ENCODE measurements at places on chromosomes 3 and 15.
A peak's percentile ranks its signal among the peaks of the same experiment; 100 is the strongest.

DNA sequence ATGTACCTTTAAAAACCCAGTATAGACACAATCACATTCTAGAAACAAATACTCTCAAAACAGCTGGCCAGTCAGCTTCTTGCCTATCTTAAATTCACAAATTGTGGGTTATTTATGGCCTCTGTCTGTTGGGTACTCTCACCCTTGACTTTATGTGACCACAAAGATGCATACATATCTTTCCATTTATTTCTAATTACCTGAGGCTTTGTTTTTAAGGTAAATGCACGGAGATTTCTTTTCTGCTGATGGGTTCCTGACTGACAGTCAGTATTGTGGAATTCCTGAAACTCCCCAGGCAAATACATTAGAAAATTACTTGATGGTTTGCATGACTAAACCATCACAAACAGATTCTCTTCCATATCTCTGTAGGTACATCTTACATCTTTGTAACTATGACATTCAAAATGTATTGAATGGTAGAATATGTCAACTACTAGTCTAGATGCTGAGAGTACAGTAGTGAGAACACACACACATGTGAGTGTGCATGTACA lies 107.7 kb downstream of the EDEM1 start:
- DNase-seq, result no peak

- peak; percentile 39 for DNase-seq
These were observed 455.3 kb upstream of the NR2F2 start for GRCh38 chr15:95875121-95875643.

DNA sequence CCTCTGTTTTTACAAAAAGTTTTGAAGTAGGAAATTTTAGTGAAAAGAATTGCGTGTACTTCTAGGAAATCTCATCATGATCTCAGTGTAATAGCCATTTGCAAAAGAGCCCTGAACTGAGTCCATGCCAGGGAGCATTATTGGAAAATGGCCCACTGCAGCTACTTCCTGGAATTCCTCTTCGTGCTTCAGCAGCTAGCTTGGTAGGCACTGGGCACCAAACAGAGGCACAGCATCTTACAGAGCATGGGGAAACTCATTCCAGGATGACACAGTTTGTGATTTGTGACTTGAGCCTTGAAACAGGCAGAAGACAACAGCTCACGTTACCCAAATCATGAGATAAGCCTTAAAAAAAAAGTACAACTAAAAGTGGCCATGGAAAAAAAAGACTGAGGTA lies 179.1 kb downstream of the WDR72 start:
- DNase-seq, result no peak

DNA sequence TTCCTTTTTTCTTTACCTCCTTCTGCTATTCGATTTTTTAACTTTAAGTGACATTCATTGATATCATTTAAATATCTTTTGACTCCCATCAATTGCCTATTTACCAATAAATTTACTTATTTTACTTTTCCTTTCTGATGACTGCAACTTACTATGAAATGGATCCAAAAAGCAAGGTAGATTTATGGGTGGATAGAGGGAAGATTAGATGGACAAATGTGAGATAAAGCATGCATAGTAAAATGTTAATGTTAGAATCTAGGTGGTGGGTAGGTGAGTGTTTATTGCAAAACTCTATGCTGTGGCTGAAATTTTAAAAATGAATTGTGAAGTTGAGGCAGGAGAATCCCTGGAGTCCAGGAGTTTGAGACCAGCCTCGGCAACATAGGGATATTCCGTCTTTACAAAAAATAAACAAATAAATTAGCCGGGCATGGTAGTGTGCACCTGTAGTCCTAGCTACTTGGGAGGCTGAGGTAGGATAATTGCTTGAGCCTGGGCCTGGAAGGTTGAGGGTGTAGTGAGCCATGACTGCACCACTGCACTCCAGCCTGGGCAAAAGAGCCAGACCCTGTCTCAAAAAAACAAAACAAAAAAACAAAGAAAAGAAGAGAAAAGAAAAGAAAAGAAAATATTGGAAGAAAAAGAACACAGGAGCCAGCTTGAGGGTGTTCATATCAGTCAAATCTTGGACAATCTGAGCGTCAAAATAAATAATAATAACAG lies 6.1 kb upstream of the PDCD6IP start:
- no peak for DNase-seq

DNA sequence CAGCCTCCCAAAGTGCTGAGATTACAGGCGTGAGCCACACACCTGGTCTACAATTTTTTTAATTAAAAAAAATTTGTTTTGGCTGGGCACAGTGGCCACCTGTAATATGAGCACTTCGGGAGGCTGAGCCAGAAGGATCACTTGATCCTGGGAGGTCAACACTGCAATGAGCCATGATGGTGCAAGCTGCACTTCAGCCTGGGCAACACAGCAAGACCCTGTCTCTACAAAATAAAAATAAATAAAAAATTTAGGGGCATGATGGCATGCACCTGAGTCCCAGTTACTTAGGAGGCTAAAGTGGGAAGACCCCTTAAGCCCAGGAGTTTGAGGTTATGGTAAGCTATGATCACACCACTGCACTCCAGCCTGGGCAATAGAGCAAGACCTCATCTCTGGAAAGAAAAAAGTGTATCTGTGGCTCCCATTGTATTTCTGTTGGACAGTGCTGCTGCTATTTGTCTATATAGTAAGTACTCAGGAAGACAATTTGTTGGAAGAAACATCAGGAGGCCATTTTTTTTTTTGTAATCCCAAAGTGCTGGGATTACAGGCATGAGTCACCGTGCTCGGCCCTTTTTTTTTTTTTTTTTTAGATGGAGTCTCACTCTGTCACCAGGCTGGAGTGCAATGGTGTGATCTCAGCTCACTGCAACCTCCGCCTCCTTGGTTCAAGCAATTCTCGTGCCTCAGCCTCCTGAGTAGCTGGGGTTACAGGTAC lies 27.5 kb upstream of the SH3BP5 start:
- no peak for DNase-seq

GRCh38 chr3:9534429-9534828 lies 19.2 kb downstream of the LHFPL4 start:
- DNase-seq, result no peak

DNA sequence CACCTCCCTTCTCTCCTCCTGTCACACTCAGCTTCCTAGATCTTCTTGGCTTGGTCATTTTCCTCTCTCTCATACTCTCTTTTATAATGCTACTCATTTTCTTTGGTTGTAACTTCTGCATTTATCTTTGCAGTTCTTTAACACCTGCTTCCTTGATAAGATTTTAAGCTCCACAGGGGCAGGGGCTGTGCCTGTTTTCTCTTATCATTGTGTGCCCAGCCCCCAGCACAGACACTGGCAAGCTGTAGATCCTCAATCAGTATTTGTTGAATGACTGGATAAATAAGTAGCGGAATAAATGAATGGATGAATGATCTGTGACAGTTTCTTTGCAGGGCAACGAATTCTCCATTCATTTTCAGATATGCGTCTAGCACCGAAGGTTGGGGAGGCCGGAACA lies 64.3 kb upstream of the MEX3B start:
- no peak for DNase-seq

GRCh38 chr15:64942356-64942755 lies 30.7 kb downstream of the ANKDD1A start:
- DNase-seq, result no peak

- no peak for DNase-seq
These were observed 33.3 kb upstream of the FGD5 start for GRCh38 chr3:14785207-14786155.

- DNase-seq, result no peak
These were observed 434.8 kb upstream of the THBS1 start for GRCh38 chr15:39145854-39146625.

DNA sequence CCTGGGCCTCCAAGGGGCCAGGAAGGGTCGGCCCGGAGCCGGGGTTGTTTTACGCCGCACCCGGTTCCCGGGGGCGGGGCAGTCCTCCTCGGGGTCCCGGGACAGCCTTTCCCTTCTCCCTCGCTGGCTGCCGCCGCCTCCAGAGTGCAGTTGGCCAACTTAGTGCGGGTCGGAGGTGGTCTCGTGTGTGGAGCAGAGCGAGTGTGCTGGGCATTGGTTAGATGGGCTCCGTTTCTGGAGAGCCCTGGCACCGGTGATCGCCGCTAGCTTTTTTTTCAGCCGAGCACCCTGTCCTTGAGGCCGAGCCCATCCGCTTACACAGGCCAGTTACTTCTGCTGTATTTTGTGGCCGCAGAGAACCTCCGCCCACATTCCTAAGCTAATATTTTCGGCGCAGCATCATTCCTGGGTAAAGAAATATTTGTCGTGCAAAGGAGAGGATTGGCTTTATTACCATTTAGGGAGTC lies 585 bp downstream of the KIF23 start:
- no peak for DNase-seq

DNA sequence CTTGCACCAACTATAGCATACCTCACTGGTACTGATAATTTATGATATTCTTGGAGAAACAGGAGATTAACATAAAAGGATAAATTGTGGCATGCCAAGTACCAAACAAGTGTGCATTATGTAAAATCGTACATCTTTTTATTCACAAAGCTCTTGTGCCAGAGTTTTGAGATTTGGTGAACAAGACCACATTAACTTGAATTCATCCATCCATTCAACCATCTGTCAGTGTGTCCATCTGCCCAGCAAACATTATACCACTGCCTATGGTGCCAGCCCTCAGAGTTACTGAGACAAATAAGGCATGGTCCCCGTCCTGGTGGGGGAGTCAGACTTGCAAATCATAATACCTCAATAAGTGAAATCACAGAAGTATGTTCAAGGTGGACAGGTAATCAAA lies 17.0 kb upstream of the NEO1 start:
- no peak for DNase-seq

DNA sequence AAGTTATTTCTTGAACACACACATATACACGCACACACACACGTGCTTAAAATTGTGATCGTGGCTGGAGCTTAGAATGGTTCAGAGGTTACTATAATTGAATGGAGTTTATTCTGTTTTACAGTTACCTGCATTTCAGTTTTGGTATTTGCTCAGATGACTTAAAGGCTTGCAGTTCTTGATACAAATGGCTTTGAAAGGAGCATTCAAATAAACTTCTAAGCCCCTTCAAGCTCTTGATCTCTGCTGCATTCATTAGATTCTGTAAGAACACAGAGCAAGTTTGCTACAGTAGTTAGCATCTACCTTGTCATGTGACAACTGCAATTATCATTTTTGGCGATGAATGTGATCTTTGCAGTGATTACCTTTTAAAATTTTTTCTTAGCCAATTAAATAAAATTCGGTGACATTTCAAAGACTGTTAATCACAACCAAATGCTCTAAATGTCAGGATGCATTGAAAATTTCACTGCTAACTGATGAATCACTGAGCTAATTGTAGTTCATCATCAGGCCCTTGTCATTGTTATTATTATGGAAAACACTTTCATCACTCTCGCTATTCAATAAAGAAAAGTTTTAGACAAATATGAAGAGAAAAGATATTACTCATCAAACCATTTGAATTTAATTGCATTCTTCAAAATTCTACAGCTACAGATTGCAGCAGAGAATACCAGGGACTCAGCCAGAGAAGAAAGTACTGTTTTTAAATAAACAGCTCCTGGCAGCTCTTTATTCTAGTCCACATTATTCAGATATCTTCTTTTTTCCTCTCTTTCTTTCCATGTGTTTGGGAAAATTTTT lies 296.1 kb downstream of the LRTM1 start:
- no peak for DNase-seq

- no peak for DNase-seq
These were observed 265.9 kb downstream of the SHQ1 start for GRCh38 chr3:72582211-72582878.

DNA sequence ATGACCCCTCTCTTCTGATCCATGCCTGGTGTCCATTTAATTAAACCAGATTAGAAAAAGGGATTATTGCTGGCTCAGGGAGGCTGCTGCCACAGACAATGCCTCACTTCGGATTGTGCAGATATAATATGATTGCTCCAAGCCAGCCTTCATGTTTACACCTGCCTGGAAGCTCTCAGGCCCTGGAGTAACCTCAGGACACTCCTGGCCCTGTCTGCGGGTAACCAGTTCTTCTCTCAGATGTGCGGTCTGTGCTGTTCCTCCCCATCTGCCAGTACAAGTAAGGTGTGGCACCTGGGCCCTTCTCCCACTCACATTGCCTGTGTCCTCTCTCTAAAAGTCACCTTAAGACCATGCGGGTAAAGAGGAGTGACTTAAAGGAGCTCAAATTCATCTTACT lies 8.8 kb upstream of the GOLGA8J start:
- DNase-seq, result no peak

- no peak for DNase-seq
These were observed 49.2 kb downstream of the NEK10 start for GRCh38 chr3:27319847-27320526.

DNA sequence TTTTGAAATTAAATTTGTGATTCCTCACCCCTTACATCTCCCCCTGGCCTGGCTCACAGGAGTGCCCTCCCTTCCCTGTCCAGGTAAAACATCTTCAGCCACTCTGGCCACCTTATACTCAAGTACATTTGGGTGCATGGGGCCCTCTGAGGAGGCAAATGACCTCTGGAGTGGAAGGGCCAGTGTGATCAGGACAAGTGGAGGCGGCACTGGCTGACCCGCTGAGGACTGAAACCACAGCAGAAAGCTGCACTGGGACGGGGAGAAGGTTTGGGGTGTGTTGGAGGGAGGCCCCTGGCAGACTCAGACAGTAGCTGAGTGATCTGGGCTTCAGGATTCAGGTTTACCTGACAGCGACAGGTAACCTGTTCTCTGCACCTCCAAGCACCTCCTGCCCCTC lies 24.2 kb downstream of the HES1 start:
- DNase-seq, result no peak

DNA sequence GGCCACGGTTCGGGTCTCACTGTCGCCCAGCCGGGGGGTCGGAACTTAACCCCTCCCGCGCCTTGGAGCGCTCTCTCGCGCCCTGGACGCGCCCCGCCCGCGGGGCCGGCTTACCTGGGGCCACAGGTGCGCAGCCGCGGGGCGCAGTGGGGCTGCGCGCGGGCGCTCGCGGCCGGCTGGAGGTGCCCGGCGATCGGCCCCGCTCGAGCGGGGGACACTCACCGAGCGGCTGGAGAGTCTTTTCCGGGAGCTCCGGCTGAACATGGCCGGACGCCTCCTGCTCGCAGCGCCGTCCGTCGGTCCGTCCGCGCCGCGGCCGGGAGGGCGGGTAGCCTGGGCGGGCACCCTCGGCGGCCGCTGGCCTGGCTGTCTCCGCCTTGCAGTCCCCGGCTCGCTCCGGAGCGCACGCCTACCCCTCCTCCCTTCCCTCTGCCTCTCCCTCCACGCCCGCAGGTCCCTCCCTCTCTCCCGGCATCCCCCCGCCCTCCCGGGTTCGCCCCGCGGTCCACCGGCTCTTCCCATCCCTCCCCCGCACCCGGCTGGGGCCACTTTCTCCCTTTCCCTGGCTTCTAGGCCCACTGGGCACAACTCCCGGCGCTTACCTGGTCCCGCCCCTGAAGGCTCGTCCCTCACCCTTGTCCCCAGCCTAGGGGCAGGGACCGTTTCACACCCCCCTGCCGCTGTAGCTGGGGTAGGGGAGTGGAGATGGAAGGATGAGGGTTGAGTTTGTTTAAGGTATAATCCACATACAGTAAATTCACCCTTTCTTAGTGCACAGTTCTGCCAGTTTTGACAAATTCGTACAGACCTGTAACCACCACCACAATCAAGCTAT lies 220.1 kb upstream of the PRICKLE2 start:
- no peak for DNase-seq

DNA sequence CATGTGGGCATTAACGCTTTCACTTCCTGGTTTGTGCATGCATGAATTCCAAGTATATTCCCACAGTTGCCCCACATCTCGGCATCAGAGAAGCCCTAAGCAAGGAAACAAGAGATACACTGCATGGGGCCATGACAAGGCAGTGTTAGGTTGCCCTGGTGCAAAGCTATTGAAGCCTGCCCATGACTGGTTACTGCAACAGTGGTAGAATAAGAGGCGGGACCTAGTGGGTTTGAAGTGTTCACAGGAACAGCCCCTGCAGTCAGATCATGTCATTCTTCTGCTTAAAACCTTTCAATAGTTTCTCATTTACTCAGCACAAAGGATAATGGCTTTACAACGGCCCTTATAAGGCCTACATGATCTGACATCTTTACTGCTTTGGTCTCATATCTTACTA lies 80.9 kb upstream of the TOPAZ1 start:
- DNase-seq, result no peak

Measured in Jurkat, Clone E6-1 (cell line).